ENCODE measurements at places on chromosomes 2 and 18. TPM values are rescaled to one million over a fixed set of nuclear protein-coding genes. Genes with fewer than 3 reads are reported as not detected.

DNA sequence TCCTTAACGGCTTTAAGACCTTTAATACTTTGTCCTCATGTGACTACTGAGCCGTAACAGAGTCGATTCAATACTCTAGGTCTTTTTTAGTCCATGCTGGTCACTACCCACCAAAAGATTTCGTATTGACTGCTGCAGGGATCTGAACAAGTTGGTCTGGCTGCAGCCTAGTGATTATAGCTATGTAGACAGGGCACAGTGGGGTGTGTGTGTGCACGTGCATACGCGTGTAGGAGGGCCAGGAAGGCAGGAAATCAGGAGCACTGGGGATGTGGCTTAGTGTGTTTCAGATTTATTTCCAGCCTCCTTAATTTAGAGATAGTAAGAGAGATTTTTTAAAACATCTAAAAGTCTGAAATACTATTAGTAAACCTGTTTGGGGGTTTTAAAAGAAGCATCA, 161.4 kb downstream of the MYO3B start:
- H3K27ac ChIP-seq: no peak overlapping the region
- no peaks in the 10 kb centered on the region for H3K27me3 ChIP-seq

DNA sequence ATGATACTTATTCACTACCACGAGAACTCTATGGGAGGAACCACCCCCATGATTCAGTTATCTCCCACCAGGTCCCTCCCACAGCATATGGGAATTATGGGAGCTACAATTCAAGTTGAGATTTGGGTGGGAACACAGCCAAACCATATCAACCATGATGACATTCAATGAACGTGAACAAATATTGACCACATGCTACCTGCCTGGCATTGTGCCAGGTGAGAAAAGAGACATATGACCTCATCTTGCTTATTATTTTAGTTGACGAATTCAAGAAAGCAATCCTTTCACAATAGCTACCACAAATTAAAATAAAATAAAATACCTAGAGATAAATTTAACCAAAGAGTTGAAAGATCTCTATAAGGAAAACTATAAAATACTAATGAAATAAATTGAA, 286.5 kb upstream of the CRIM1 start:
- no peak overlapping the region for H3K27ac ChIP-seq
- no peaks in the 10 kb centered on the region for H3K27me3 ChIP-seq
- no peak for DNase-seq
- no peaks in the 10 kb centered on the region for H3K36me3 ChIP-seq

DNA sequence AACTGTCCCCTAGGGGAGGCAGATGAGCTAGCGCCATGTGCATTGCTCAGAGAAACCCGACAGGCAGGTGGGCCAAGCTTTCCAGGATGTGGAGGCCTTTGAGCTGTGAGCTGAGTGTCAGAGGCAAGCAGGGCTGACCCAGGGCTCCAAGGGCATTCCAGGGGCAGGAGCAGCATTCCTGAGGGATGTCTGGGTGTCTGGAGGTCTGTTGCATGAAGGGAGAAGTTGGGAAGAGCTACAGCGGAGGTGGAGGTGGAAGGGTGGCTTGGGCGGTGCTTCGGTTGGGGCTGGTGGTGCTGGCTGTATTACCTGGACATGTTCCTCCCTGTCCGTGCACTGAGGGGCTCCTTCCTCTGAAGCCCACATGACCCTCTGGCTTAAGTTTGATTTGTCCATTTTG, 102.8 kb downstream of the RNF144A start:
- no peaks in the 10 kb centered on the region for H3K4me1 ChIP-seq
- DNase-seq: peak; percentile 19
- no peak overlapping the region for H3K27ac ChIP-seq
- no peaks in the 10 kb centered on the region for H3K27me3 ChIP-seq
- no peak overlapping the region for H3K4me3 ChIP-seq
- peaks cover 14% of the 10 kb centered on the region for H3K36me3 ChIP-seq

GRCh38 chr2:47089083-47089464, 66.0 kb downstream of the STPG4 start:
- no peak overlapping the region for H3K27ac ChIP-seq
- H3K4me3 ChIP-seq: no peak overlapping the region
- H3K4me1 ChIP-seq: no peaks in the 10 kb centered on the region
- H3K27me3 ChIP-seq: no peaks in the 10 kb centered on the region
- no peaks in the 10 kb centered on the region for H3K36me3 ChIP-seq
- no peak for DNase-seq

- no peaks in the 10 kb centered on the region for H3K27me3 ChIP-seq
- H3K4me3 ChIP-seq: no peak overlapping the region
- no peaks in the 10 kb centered on the region for H3K4me1 ChIP-seq
- H3K27ac ChIP-seq: no peak overlapping the region
Measured at GRCh38 chr18:78125206-78125896, 854.3 kb upstream of the SALL3 start.

The PCARE gene
- total RNA-seq: not detected

DNA sequence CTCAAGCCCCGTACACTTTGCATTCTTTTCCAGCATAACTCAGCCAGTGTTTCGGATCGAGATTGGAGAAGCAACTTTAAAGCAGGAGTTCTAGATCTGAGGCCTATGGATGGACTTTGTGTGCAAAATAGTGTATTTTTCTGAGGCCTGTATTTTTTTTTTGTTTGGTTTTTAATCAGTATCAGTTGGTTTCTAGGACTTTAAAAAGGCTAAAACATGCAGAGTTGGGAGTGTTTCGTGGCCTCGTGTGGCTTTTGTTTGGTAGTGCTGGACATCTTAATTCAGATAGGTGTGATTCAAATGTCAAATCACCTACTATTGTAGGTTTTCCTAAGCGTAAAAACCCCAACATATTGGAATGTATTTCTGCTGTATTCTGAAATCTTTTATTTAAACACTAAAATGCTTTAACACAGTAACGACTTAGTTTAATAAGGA, 282 bp upstream of the PUS10 start:
- no peaks in the 10 kb centered on the region for H3K4me1 ChIP-seq
- peak overlapping the region; percentile 100 for H3K4me3 ChIP-seq
- H3K36me3 ChIP-seq: peaks cover 7% of the 10 kb centered on the region
- no peaks in the 10 kb centered on the region for H3K27me3 ChIP-seq
- no peak overlapping the region for H3K27ac ChIP-seq
- DNase-seq: no peak

The ALK gene
- total RNA-seq: not detected

The QPCT gene
- not detected for total RNA-seq

DNA sequence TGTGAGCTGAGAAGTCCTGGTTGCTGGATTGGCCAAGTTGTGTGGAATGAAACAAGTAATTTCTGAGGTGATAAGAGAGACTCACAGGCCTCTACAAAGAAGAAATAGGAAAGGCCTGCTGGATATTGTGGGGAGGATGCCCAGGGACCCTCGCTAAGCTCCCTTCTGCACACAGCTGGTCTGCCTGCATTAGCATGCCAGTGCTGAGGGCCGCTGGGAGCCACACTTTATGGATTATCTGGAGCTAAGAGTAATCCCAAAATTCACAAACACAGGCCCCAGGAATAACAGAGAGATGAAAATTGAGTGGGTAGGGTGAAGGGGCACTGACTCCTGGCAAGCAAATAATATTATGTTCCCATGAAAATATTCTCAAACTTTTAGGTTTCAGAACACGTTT, 114.9 kb upstream of the SIX3 start:
- no peaks in the 10 kb centered on the region for H3K4me1 ChIP-seq
- no peak overlapping the region for H3K27ac ChIP-seq
- DNase-seq: no peak
- H3K36me3 ChIP-seq: no peaks in the 10 kb centered on the region
- no peaks in the 10 kb centered on the region for H3K27me3 ChIP-seq
- H3K4me3 ChIP-seq: no peak overlapping the region

DNA sequence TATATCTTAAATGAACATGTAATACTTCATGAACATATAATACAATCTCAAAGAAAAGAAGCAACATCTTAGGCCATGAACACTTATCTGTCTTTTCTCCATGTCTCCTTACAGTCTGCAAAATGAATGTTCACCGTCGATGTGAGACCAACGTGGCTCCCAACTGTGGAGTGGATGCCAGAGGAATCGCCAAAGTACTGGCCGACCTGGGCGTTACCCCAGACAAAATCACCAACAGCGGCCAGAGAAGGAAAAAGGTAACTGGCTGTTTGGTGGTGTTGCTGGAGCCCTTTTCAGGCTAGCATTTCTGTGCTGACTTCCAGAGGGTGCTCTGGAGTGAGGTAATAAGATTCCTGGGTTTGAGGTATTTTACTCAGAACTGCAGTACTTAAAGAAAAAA, 295.9 kb upstream of the EPAS1 start:
- H3K4me1 ChIP-seq: 0 out of 2 replicates have a peak, but pooled peaks cover 3% of the 10 kb centered on the region
- H3K4me3 ChIP-seq: no peak overlapping the region
- H3K27ac ChIP-seq: no peak overlapping the region
- no peaks in the 10 kb centered on the region for H3K36me3 ChIP-seq
- H3K27me3 ChIP-seq: no peaks in the 10 kb centered on the region

DNA sequence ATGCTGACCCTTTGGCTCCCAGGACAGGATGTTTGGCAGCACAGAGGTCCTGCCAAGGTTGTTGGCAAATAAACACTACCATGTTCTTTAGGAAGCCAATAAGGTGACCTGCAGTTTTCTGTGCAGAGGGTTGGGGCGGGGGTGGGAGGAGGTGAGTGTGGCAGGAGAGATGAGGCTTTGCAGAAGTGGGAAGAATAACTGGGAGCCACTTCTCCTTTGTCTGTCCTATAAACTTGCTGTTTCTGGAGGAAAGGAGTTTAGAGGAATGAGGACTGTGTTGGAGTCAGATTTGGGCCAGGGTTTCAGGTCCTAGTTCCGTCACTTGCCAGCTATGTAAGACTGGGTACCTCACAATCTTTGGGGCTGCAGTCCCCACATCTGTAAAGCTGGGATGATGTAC, 187.6 kb upstream of the SPRED2 start:
- no peak overlapping the region for H3K27ac ChIP-seq
- H3K4me3 ChIP-seq: no peak overlapping the region
- H3K4me1 ChIP-seq: no peaks in the 10 kb centered on the region
- no peaks in the 10 kb centered on the region for H3K36me3 ChIP-seq
- no peak for DNase-seq

DNA sequence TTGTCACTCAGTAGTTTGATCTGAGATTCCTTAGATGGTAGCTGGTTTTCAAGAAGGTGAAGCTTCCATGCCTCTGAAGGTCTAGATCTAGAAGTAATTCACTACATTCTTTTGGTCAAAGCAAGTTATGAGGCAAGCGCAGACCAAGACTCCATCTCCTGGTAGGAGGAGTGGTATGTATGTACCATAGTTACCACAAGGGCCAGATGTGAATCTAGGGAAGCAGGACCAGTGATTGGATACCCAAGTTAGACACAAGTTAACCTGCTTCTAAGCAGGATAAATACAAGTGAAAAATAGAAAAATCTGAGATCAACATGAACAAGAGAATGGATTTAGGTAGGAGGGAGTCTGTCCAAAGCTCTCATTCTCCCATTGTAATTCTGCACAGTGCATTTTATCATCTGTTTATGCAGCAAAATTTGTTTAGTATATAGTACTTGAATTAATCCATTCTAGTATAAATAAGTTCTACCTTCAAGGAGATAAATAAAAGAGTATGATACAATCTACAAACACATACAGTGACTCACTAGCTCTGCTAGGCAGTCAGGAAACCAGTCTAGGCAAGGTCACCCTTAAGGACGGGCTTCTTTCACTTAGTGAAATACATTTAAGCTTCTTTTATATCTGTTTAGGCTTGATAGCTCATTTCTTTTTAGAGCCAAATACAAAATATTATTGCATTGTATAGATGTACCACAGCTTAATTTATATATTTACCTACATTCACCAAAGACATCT, 14.2 kb upstream of the DOCK10 start:
- H3K4me3 ChIP-seq: no peak overlapping the region
- DNase-seq: no peak
- no peaks in the 10 kb centered on the region for H3K27me3 ChIP-seq
- no peaks in the 10 kb centered on the region for H3K4me1 ChIP-seq
- H3K27ac ChIP-seq: no peak overlapping the region
- no peaks in the 10 kb centered on the region for H3K36me3 ChIP-seq

- H3K4me3 ChIP-seq: no peak overlapping the region
- no peaks in the 10 kb centered on the region for H3K4me1 ChIP-seq
- no peak overlapping the region for H3K27ac ChIP-seq
- H3K27me3 ChIP-seq: no peaks in the 10 kb centered on the region
- H3K36me3 ChIP-seq: no peaks in the 10 kb centered on the region
Measured at GRCh38 chr2:172168917-172169346, 66.2 kb upstream of the DLX2 start.

The CXCR4 gene
- 0.79 TPM for total RNA-seq

The HIBCH gene
- 25.5 TPM for total RNA-seq

DNA sequence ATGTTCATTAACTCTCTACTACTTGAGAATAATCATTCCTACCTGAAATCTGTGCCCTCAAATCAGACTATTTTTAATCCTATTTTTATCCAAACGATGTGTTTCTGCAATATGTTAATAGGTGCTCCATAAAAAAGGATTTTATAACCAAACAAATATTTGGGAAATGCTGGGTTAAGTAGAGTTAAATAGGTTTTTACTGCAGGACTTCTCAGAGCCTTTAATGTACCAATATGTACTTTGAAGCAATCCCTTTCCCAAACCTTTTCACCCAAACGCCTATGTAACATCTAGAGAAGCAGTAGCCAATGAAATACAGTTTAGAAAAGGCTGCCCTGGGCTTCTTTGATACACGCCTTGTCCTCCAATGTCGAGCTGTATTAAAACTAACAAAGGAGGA, 182.5 kb downstream of the SP3 start:
- no peak overlapping the region for H3K27ac ChIP-seq
- no peak overlapping the region for H3K4me3 ChIP-seq
- no peaks in the 10 kb centered on the region for H3K4me1 ChIP-seq
- peaks cover 2% of the 10 kb centered on the region for H3K36me3 ChIP-seq

The MAPRE3 gene
- total RNA-seq: 2.0 TPM

DNA sequence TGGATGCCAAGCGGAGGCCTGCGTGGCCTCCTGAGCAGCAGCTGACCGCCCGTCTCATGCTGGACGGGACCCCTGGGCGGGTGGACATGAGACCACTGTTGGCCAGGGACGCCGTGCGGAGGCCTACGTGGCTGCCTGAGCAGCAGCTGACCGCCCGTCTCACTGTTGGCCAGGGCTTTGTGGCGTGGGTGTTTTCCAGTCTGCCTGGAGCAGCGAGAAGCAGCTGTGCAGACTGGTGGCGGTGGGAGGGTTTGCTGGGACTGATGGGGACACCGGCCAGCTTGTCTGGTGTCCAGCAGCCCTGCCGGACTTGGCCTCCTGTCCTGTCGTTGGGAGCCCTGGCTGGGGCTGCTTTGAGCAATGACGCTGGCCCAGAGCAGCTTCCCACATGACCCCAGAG, 5.8 kb upstream of the D2HGDH start:
- DNase-seq: no peak
- H3K4me1 ChIP-seq: no peaks in the 10 kb centered on the region
- H3K36me3 ChIP-seq: peaks cover 9% of the 10 kb centered on the region
- H3K27ac ChIP-seq: no peak overlapping the region

- H3K4me1 ChIP-seq: no peaks in the 10 kb centered on the region
- H3K27ac ChIP-seq: no peak overlapping the region
- no peak overlapping the region for H3K4me3 ChIP-seq
- H3K27me3 ChIP-seq: no peaks in the 10 kb centered on the region
Measured at GRCh38 chr18:72530622-72531021, 13.5 kb downstream of the CBLN2 start.

All from H9 (cell line).